Dermis blood vessel endothelial cell (primary cell): ENCODE measurements at places on chromosomes 16 and 17. TPM values are rescaled to one million over a fixed set of nuclear protein-coding genes. Genes with fewer than 3 reads are reported as not detected.

The ZNF75A gene
- 19.6 and 23.5 TPM in 2 replicates for total RNA-seq

The CLDN6 gene
- not detected in 2 replicates for total RNA-seq

The GAS7 gene
- 4.8 and 6.7 TPM in 2 replicates for total RNA-seq

The KRTAP1-1 gene
- not detected in 2 replicates for total RNA-seq

The SPATA22 gene
- under 0.01 and 0.23 TPM in 2 replicates for total RNA-seq

The C1QTNF8 gene
- total RNA-seq, result not detected in 2 replicates

The ACSM5 gene
- 0.74 and 2.0 TPM in 2 replicates for total RNA-seq

The CCL1 gene
- total RNA-seq, result not detected in 2 replicates

The LGALS9B gene
- total RNA-seq, result not detected in 2 replicates

The TBC1D3G gene
- not detected in 2 replicates for total RNA-seq

The PRKAR1A gene
- 403 and 572 TPM in 2 replicates for total RNA-seq

The SLC9A5 gene
- total RNA-seq, result 0.56 and 1.2 TPM in 2 replicates

The KRTAP16-1 gene
- 0.05 TPM in 1 of 2 replicates, not detected in the other for total RNA-seq

The DHRS7C gene
- total RNA-seq, result not detected in 2 replicates

The NACA2 gene
- not detected in 2 replicates for total RNA-seq
